ENCODE measurements at places on chromosomes 7 and 10.

GRCh38 chr7:150313367-150313809, 9.8 kb upstream of the LRRC61 start:
- no peak for DNase-seq

GRCh38 chr10:113520690-113521474, 32.0 kb upstream of the HABP2 start:
- no peak for DNase-seq

- no peak for DNase-seq
These were observed 97.7 kb upstream of the EFCAB10 start for GRCh38 chr7:105678811-105679495.

GRCh38 chr7:66078067-66078466, 2.4 kb downstream of the ASL start:
- DNase-seq, result no peak

All from amygdala (tissue), 56 donors.